ENCODE measurements at places on chromosomes 7 and 10.

- DNase-seq: no peak
These were observed 27.1 kb downstream of the BMS1 start for GRCh38 chr10:42809676-42810075.

DNA sequence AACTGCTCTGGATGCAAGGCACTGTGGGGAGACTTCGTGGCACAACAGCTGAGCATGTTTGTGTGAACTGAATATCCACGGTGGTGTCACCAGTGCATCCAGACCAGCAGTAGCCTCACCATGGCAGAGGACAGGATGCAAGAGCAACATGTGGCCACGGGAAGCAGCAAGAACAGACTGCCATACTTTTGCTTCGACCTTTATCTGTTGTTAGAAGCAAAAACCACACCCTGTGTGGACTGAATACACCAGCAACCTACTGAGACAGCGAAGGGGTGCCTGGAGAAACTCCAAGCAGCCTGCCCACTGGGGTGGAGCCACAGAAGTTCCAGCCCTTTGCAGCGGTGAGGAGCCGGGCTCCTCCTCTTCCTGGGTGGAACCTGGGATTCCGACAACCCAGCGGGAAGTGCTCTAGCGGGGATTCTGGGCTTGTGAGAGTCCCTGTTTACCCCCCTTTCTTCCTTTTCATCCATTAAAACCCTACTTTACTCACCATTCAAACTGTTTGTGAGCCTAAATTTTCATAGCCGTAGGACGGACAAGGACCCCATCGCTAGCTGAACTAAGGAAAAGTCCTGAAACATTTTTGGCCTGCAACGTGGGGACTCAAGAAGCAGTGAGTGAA is 584.9 kb downstream of the GRM8 start:
- no peak for DNase-seq

- DNase-seq: no peak
These were observed 234.3 kb upstream of the C7orf33 start for GRCh38 chr7:148356303-148356702.

DNA sequence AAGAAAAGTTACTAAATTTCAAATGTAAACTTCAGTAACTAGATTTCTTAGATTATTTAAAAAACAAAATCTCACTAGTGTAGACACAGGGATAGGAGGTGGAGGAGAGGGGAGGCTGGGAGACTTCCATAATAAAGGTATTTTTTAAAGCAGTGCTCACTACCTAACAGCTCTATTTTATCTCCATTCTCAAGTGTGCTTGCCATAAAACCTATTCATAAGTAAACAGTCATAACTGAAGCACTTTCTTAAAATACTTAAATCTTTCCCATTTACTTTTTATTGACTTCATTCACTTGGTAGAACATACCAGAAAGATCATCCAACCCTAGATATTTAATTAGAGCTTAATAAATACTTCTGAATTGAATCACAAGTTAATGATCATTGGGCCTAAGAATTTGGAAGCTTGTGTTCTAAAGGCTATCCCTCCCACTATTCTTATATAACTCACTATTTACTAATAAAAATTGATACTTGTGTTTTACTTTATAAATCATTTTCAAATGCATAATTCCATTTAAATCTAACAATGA is 107.4 kb downstream of the SNX13 start:
- no peak for DNase-seq

GRCh38 chr10:73628405-73628804 is 12.9 kb downstream of the MYOZ1 start:
- no peak for DNase-seq

DNA sequence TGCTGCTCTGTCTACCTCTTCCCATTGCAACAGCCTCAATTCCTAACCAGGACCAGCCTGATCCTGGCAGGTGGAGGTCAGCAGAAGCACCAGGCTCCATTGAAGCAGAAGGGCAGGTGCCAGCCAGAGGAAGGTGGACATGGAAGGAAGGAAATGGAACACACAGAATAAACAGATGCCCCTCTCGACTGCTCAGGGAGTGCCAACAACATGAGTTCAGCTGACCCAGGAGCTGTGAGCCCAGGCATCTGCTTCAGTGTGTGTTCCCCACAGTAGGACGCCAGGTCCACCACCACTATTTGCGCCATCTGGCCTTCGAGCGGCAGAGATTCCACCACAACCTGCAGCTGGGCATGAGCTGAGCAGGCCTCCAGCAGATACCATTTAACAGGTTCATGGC is 56.7 kb downstream of the GPAM start:
- DNase-seq: no peak

DNA sequence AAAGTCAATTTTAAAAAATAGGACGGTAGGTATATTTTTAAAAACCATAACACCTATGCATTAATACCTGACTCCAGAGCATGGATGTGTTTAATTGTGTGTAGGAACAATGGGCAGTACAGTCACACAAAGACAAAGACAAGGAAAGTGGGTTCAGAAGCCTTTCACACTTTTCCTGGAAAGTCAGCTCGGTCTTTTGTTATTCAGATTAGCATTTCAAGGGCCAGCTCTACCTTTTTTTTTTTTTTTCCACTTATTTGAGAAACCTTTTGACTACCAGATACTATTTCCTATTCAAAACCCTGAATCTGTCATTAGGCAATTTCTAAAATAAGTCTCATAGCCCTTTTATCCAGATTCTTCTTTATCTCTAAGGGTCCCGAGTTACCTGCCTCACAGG is 401.9 kb downstream of the PARD3 start:
- DNase-seq: no peak

GRCh38 chr7:80231707-80232106 is 97.1 kb downstream of the GNAI1 start:
- DNase-seq: no peak

DNA sequence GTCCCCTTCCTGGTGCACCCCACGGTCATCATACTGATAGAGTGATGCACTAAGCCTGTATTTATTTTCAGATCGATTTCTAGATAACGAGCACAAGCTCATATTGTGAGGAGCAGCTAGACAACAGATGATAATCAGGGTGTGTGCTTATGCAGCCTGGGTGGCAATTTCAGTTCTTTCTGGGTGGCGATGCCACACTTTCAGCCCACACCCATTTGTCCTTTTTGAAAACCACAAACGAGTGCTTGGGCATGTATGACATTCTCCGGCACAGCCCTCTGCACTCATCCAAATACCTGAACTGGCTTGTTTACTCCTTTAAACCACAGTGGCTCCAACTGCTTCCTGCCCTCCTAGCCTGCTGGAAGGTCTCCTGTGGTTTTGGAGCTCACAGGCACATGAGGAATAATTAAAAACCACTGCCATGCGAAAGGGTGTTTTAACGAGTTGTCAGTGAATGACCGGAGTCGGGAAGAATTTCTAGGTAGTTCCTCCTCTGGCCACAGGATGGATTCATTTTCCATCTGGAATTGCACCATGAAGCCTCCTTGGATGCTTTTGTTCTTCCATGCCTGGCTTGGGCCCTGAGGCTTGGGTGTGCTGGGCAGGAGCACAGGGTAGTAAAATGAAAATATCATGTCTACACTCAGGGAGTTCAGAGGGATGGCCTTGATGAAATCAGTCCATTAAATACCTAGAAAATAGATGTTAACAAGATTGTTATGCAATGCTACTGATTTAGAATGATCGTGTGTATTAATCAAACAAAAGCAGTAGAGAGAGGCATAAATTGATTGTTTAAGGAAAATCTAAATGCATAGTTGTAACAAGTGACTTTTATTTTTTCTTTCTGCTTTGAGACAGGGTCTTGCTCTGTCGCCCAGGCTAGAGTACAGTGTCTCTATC is 52.4 kb upstream of the ITGB1 start:
- DNase-seq: no peak

GRCh38 chr10:25820472-25820871 is 113.6 kb upstream of the MYO3A start:
- DNase-seq: no peak

DNA sequence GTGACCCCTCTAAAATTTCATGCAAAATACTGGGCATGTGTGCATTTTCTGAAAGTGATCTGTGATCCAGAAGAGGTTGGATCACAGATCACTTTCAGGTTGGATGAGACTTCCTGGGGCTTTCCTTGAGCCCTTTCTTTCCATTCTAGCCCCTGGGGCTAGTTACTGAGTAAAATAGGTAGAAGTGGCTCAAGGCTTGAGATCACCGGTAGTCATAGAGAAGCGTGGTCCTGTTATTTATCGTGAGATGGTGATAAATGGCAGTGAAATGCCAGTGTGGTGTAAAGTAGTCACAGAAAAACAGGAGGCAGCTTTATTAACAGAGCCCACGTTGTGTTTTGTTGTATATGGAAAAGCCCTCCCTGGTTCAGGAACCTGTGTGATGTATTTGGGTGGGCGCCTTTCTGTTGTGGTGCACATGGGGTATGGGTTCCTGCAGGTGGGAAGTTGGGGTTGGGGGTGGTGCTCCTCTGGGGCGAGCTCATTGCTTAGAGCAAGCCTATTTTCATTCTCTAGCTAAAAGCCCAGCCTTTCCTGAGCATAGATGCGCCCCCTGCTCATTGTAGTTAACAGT is 34.0 kb upstream of the SH2D4B start:
- DNase-seq: no peak

- DNase-seq: no peak
These were observed 230.9 kb downstream of the PARD3 start for GRCh38 chr10:34584164-34584563.

DNA sequence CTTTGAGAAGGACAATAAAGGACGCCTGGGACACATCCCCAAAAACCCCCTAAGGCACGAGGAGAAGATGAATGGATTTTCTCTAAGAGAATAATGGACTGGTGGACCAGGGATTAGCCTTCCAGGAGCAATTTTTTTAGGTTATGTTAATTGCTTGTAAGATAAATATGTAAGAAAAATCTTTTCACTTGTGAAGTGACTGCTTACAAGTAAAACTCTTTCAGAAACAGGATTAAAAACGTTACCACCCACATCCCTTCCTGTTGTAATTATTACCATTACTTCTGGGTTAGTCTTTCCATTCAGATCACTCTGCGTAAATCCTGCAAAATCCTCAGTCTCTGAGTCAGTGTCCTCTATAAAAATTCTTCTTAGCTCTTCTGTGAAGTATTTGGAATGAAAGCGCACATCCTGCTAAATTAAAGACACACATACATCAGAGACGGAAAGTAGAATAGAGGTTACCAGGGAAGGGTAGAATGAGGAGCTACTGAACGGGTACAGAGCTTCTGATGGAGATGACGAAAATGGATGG is 34.3 kb downstream of the CDCA7L start:
- DNase-seq: no peak

DNA sequence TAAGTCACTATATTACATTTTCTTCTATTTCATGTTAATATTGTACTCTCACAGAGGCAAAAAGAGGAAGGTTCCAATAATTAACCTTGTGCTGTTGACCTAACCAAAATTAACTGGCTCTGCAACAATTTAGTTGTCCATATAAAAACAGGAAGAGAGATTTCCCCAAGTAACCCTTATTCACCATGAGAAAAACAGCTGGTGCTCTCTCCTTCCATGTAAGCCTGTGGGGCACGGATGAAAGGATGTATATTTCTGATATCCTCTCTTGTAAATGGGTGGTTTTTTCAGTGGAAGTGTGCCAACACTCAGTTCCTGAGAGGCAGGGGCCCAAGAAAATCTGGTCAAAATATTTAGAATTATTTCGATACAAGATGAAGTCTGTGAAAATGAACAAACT is 358.1 kb downstream of the CRPPA start:
- no peak for DNase-seq

GRCh38 chr7:141128506-141128905 is 54.6 kb downstream of the TMEM178B start:
- DNase-seq: no peak

DNA sequence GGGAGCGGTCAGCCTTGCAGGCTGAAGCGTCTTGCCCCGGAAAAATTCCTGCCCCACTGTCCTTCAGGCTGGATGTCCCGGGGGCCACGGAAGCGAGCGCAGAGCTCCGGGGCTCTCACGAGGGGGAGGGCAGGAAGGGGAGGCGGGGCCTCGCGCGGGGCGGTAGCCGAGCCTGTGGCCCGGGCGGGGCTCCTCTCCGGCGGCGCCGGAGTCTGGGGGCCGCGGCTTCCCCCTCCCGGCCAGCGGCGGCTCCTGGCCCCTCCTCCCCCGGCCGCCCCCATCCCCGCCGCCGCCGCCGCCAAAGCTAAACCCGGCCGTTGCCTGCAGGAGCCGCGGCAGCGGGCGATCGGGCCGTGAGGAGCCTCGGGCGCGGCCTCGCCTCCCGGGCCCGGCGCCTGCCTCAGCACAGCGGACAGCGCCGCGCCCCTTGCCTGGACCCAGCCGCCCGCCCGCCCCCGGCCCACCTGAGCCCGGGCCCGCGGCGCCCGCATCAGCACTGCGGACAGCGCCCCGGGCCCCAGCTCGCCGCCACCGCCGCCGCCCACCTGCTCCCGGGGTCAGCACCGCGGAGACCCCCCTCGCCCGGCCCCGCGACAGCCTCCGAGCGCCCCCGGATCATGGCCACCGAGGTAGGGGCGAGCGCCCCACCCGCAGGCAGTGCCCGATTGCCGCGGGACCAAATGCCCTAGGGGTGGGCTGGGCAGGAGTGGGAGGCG is at the start of gene GOLGA7B:
GOLGA7B (plus strand) TSS at position 157 of the 716 bp plus-strand sequence; CDS start at position 618, 461 bp downstream.
- DNase-seq: no peak

- DNase-seq: no peak
These were observed 64.6 kb downstream of the TSPAN12 start for GRCh38 chr7:120793213-120793936.

GRCh38 chr10:48215486-48216203 is 58.9 kb downstream of the FRMPD2 start:
- no peak for DNase-seq

DNA sequence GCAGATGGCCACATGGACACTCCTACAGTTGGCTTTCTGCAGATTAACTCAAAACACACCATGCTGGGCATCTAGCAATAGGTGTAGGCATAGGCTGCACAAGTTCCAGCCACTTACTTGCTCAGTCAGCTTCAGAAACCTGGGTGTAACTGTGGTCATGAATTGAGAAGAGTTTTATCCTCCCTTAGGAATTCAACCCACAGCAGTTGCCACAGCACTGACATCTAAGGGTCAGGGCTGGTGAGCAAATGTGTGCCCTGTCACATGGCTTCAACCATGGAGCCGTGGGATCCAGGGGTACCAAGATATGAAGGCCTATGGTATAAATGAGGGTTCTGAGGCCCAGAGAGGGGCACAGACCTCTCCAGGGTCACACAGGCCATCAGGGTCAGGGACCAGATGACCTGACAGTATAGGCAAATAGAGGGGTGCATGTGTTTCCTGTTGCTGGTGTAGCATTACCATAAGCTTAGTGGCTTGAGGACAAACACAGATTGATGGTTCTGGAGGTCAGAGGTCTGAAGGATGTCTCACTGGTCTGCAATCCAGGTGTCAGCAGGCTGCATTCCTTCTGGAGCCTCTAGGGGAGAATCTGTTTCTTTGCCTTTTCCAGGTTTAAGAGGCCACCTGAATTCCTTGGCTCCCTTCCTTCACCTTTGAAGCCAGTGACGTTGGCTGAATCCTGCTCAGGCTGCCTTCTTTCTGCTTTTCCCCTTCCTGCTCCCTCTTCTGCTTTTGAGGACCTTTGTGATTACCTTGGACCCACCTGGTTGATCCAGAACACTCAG is 24.1 kb downstream of the MINDY4 start:
- DNase-seq: no peak

- DNase-seq: no peak
These were observed 73.4 kb upstream of the INSIG1 start for GRCh38 chr7:155224116-155224811.
